ENCODE measurements at places on chromosomes 11 and 22. TPM values are rescaled to one million over a fixed set of nuclear protein-coding genes. Genes with fewer than 3 reads are reported as not detected.

The INS gene
- total RNA-seq: not detected

The LINC01488 gene
- total RNA-seq: not detected

The GP1BB gene
- total RNA-seq: 1.9 TPM

The CASP5 gene
- total RNA-seq: 0.91 TPM

The CBX6 gene
- 113 TPM for total RNA-seq

The CBLIF gene
- not detected for total RNA-seq

The C11orf97 gene
- not detected for total RNA-seq

The IGF2 gene
- 30.5 TPM for total RNA-seq

The C11orf42 gene
- total RNA-seq: not detected

DNA sequence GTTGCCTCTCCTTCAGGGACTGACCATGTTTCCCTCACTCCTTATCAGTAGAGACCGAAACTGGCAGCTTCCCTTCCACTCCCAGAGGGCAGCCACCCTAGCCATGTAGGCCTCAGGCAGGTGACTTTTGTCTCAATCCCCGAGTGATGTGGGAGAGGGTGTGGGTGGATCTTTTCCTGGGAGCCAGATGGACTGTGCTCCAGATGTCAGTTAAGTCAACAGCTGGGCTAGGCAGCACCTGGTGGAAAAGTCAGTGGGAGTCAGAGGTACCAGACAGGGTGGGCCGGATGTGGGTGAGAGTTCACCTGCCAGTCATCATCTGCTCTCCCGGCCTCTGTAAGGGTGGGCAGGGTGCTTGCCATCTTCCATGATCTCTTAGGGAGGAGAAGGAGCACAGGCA is 1.9 kb downstream of the BANF1 start:
- peaks cover 10% of the 10 kb centered on the region for H3K4me1 ChIP-seq
- H3K4me3 ChIP-seq: no peak overlapping the region
- DNase-seq: peak; percentile 39
- peaks cover 13% of the 10 kb centered on the region for H3K36me3 ChIP-seq

- H3K27ac ChIP-seq: no peak overlapping the region
- H3K4me3 ChIP-seq: no peak overlapping the region
- H3K27me3 ChIP-seq: peaks cover 4% of the 10 kb centered on the region
- no peaks in the 10 kb centered on the region for H3K4me1 ChIP-seq
Measured at GRCh38 chr11:117720061-117720511, 76.9 kb downstream of the DSCAML1 start.

DNA sequence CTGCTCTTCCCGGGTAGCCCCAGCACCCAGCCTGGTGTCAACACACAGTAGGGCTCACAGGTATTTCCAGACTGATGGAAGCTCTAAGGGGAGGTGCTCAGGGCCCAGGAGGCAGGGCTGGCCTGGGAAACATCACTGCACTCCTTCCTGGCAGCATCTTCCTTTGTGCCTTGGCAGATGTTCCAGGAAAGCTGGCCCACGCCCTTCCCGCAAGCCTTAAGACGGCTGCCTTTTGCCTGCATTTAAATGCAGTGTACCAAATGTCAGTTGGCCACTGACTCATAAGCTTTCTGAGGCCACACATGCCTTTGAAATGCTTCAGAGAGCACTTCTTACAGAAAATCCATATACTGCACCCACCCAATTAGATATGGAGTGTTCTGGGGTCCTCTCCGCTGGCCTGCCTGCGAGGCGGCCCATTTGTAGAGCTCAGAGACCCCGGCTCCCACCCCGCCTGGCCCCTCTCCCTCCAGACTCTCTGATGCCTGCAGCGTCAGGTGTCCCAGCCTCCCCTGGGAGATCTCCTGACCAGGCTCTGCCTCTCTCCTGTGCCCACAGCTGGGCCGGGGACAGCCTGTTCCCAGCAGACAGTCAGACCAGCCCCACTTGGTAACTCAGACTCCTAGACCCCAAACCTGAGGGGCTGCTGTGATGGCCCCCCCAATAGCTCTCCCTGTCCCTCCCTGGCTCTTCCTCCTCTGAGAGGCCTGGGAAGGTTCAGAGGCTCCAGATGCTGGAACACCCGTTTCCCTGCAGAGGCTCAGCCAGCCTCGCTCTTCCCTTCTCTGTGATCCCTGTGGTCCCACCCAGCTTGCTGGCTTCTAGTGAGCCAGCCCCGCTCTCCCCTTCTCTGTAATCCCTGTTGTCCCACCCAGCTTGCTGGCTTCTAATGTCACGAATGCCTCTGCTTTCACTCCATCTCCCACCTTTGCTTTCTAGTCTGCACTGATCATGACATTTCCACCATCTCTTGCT is 47.6 kb upstream of the THY1 start:
- no peaks in the 10 kb centered on the region for H3K27me3 ChIP-seq
- DNase-seq: no peak
- no peaks in the 10 kb centered on the region for H3K4me1 ChIP-seq
- no peak overlapping the region for H3K4me3 ChIP-seq
- no peaks in the 10 kb centered on the region for H3K36me3 ChIP-seq

DNA sequence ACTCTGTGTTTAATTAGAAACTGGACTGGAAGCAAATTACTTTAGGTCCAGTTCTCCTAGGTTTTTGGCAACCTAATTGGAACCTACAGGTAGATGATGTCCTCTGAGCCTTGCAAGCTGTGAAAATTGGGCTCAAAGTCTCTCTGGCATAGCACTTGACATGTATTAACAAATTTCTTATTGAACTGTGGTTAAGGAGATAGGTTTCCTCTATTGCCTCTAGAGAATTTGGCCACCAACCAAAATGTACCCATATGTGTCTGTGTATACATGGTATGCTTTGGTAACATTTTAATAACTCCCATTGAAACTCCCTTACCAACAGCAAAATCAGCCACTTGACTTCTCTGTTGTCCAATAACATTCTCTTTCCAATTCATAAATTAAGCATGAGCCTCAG is at the start of gene OR4D10:
OR4D10 (plus strand) TSS at position 301 of the 400 bp plus-strand sequence. CDS start 4,115 bp downstream, outside the sequence.
- H3K27ac ChIP-seq: no peak within 1 kb of the TSS
- no peak for DNase-seq
- H3K27me3 ChIP-seq: no peaks in the 10 kb centered on the region
- H3K4me3 ChIP-seq: no peak within 1 kb of the TSS
- no peaks in the 10 kb centered on the region for H3K36me3 ChIP-seq
- no peaks in the 10 kb centered on the region for H3K4me1 ChIP-seq

DNA sequence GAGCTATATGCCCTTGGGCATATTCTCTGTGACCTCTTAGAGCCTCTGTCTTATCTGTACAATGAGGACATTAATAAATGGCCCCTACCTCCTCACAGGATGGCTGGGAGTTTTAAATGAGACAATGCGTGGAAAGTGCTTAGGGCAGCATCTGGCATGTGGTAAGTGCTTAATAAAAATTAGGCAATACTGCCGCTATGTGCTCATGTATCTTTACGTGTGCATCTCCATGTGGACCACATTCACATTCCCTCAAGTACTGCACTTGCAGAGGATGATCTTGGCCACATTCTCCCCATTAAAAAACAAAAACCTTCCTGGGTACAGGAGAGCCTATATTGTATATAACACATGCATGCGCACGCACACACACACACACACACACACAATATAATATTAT is 19.1 kb upstream of the BSX start:
- no peak overlapping the region for H3K4me3 ChIP-seq
- DNase-seq: no peak
- H3K4me1 ChIP-seq: no peaks in the 10 kb centered on the region

GRCh38 chr11:109062445-109062844 is 359.5 kb upstream of the C11orf87 start:
- H3K27me3 ChIP-seq: no peaks in the 10 kb centered on the region
- DNase-seq: no peak
- no peak overlapping the region for H3K27ac ChIP-seq
- H3K4me3 ChIP-seq: no peak overlapping the region

DNA sequence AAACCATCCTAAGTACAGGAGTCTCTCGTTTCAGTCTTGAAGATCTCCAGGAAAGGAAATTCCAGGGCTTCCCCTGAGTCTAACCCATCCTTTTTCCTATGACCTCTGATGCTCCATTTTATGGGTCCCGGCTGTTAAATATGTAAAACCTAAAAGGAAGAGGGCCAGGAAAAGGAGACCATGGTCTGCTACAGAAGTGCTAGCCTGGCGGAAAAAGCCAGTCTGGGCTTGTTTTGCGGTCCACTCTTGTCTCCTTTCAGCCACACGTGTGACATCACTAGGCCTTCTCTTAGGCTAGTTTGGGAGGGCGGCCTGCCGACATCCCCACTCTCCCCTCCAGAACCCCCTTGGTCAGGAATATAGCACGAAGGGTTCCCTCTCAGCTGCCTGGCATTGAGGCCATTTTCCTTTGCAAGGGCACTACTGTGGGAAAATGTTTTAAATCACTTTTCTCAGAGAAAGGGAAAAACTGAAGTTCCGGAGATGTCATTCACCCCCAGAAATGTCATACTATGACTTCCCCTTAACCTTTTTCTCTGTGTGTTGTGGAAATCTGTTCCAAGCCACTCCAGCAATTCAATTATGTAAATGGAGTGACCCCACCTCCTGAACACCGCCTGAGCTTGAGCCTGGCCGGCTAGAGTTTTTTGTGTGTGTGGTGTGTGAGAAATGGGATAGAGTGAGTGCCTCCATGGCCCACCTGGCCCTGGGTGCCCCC is 86.9 kb downstream of the UBASH3B start:
- peaks cover 8% of the 10 kb centered on the region for H3K4me1 ChIP-seq
- DNase-seq: no peak
- H3K36me3 ChIP-seq: no peaks in the 10 kb centered on the region
- H3K4me3 ChIP-seq: no peak overlapping the region
- H3K27ac ChIP-seq: peak overlapping the region; percentile 69
- no peaks in the 10 kb centered on the region for H3K27me3 ChIP-seq

DNA sequence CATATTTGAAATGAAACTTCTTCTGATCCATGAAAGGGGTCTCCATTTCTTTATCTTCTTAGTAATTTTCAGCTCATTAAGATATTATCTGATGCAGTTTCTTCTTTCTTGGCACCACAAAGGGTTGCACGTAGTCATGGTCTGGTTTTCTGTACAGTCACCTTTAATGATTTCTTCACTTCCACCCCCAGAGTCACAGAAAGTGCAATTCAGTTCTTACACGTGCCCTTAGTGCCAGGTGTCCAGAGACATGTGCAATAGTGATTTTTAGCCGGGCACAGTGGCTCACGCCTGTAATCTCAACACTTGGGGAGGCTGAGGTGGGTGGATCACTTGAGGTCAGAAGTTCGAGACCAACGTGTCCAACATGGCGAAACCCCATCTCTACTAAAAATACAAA is 202.8 kb upstream of the MTNR1B start:
- DNase-seq: no peak
- H3K4me3 ChIP-seq: no peak overlapping the region
- no peaks in the 10 kb centered on the region for H3K36me3 ChIP-seq
